ENCODE measurements at places on chromosomes 1 and 21.
A peak's percentile ranks its signal among the peaks of the same experiment; 100 is the strongest.

- DNase-seq = no peak
Observed at GRCh38 chr1:224052772-224053171, 61.1 kb upstream of the FBXO28 start.

- no peak for DNase-seq
Observed at GRCh38 chr1:225603538-225604354, 49.2 kb downstream of the ENAH start.

DNA sequence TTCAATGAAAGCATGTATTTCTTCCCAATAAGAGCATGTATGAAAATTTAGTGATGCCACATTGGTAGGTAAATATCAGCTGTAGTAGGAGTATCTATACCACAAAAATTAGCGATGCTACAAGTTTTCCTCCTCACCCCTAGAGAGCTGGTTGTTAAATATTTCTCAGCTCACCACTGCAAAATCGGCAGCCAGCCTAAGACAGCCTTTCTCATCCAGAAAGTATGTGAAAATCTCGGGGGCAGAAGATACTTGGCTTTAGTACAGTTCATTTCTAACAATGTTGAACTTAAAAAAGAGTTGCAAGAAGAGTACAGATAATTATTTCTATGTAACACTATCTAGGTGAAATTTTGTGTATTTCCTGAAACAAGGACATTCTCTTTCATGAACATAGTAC lies 235.4 kb downstream of the TPR start:
- no peak for DNase-seq

- DNase-seq = no peak
Observed at GRCh38 chr1:232457595-232457994, 172.3 kb downstream of the SIPA1L2 start.

- no peak for DNase-seq
Observed at GRCh38 chr1:238484121-238484520, 593.4 kb upstream of the ZP4 start.

DNA sequence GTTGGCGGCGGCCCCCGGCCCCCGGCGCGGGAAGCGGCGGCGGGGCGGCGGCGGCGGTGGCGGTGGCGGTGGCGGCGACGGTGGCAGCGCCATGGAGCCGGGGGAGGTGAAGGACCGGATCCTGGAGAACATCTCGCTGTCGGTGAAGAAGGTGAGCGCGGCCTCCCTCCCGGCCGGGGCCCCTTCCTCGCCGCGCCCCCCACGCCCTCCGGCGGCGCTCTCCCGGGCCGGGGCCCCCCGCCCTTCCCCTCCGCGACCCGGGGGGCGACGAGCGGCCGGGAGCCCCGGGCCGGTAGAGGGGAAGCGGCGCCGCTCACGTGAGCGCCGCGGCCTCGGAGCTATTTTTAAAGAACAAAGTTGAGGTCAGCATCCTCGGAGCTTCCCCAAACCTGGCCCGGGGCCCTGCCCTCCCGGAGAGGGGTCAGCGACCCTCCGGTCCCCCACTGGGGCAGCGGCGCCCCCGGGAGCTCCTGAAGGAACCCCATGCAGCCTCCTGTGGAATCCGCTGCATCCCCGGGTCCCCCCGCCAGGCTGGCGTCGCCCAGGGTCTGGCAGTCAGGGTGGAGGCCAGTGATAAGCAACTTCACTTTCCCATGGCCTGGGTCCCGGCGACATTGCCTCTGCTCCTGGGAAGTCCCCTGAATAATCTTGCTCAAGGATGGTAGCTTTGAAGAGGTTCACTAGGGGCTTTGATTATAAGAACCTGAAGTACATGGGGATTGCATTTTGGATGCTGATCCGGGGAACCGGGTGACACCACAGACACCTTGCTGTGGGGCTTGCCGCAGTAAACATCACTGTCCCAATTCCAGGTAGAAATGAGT lies 560 bp downstream of the PLEKHM2 start:
- DNase-seq = peak; percentile 54

DNA sequence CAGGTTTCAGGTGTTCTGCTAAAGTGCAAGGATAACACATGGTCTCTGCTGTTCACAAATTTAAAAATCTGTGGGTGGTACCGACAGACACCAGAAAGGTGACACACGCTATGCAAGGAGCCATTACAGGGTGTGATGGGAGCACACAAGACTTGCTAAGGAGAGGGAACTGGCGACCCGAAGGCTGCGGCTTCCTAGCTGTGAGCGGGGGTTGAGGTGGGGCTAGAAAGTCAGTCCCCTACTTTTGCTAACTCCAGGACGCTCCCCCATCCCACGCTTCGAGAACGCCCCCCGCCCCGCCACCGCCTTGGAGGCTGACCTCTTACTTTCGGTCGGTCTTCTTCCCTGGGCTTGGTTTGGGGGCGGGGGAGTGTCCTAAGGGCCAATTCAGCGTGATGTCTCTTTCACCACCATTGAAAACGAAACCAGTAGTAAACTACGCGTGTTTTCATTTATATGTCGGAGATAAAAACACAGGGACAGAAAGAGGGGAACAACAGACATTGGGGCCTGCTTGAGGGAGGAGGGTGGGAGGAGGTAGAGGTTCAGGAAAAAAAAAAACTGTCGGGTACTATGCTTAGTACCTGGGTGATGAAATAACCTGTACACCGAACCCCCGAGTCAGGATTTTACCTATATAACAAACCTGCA lies 1.1 kb downstream of the CKS1B start:
- peak; percentile 61 for DNase-seq

DNA sequence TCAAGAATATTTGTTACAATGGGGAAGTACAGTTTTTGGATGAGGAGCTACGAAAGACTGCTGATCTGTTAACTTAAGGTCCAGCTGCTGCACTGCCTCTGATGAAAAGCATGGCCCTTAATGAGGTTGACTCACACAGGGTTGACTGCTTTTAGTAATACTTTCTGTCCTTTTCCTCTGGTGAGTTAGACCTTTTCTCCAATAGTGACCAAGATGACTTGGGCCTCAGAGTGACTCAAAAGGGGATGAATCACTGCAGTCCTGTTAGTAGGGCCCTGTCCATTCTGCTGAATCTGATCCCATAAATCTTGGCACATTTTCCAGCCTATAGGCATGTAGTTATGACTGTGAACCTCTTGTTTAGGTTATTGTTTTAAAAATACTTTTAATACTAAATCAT lies 2.7 kb downstream of the DISP1 start:
- DNase-seq = no peak

DNA sequence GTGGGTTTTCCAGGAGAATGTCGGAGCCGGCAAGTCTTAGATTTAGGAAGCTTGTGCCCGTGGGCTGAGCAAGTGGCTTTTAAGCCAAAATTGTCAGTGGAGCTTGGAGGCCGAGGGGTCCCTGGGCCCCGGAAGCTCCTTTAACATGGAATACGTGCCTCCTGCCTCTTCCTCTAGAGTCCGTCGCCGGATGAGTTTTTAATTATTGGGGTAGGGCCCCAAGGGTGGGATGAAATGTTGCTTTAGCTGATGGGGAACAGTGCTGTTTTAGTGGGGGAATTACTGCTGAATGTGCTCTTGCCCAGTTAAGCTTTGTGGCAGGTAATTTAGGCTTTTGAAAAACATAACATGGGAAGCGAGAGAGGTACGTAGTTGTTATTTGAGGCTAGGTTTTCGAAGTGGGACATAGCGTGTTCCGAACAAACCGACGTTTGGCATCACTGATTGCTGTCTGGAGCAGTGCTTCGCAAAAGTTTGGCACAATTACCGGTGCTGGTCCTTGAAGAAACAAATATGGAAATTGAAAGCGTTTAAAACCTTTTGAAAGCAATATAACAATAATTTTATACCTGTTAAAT lies 786 bp downstream of the RPL5 start:
- DNase-seq = no peak

GRCh38 chr1:244881552-244882280 lies 17.4 kb upstream of the HNRNPU start:
- DNase-seq = no peak

GRCh38 chr21:36388096-36388495 lies 2.9 kb downstream of the CHAF1B start:
- peak; percentile 51 for DNase-seq

GRCh38 chr1:179996099-179996498 lies 41.5 kb downstream of the CEP350 start:
- DNase-seq = no peak

DNA sequence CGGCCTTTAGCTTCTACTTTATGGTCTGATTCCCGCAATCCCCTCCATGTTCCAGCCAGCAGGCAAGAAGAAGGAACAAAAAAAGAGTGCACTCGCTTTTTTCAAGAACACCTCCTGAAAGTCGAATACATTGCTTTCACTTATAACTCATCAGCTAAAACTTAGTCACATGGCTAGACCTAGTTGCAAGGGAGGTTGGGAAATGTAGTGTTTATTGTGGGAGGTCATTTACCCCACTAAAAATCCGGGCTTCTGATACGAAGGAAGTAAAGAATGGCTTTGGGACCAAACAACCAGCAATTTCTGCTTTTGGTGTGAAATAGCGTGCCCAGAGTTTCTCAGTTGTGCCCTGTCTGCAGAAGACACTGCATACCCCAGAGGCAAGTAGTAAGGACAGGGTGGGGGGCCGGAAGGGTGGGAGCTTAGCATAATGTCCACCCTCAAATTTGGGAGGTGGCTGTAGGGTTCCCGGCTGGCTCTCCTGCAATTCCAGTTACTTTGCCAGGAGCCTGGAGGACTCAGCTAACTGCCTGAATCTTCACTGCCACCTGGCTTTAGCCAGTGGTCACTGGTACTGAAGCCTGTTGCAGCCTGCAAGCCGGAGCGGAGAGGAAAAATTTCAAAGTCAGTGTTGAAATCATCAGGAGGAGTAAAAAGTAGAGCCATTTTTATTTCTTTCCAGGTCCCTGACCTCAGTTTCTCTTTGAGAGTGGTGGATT lies 57.7 kb upstream of the F3 start:
- DNase-seq = peak; percentile 73

GRCh38 chr1:171256940-171257606 lies 8.8 kb downstream of the FMO1 start:
- DNase-seq = no peak

- no peak for DNase-seq
Observed at GRCh38 chr1:100616121-100616621, 78.2 kb downstream of the GPR88 start.

GRCh38 chr21:45830720-45831366 lies 150.7 kb upstream of the COL6A1 start:
- no peak for DNase-seq

DNA sequence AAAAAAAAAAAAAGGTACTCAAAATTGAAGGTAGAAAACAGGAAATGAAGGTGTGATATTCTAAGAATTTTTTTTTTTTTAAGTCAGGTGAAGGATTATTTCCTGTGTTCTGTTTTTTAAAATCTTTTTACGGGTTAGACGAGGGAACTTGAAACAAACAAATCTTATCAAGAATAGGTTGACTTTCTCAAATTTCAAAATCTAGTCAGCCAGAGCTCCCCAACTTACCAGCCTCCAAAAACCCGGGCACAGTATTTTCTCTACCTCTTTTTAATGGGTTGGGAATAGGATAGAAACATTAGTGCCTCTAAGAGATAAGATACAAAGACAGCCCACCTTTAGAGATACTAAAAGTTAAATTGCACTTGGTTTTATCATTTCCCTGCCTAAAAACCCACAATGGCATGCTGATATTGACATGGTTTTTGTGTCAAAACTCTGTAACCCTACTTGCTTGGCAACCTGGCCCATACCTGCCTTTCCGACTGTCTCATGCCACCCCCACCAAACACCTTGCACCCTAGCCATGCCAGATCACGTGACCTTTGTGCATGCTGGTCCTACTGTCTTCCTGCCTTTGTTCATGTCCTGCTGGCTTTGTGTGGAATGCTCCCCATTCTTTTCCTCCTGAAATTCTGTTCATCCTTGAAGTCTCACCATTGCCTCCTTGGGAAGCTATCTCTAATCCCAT lies 4.2 kb downstream of the RCAN3 start:
- DNase-seq = no peak

DNA sequence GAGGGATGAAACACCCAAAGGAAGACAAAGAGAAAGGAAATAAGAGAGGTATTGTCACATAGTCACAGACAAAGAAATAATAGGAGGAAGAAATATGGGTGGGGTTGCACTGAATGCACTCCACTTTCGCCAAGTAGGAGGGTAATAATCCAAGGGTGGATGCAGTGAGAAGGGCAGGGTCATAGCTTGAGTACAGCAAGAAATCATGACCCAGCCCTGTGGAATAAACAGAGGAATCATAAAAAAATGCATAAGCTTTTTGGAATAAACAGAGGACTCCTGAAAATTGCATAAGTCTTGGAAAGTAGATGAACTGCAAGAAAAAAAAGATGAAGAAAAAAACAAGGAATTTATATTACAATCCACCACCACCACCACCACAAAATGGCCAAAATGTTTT lies 53.1 kb upstream of the CD55 start:
- no peak for DNase-seq

Data from GM23338 (cell line).